ENCODE measurements at places on chromosomes 13 and 19. TPM values are rescaled to one million over a fixed set of nuclear protein-coding genes. Genes with fewer than 3 reads are reported as not detected.
A peak's percentile ranks its signal among the peaks of the same experiment; 100 is the strongest.

The PSG11 gene
- not detected for total RNA-seq

The ONECUT3 gene
- 25.7 TPM for total RNA-seq

The CPB2 gene
- not detected for total RNA-seq

The SYT5 gene
- total RNA-seq, result 0.54 TPM

The KLHL26 gene
- total RNA-seq, result 7.5 TPM

The ERICH4 gene
- not detected for total RNA-seq

The FGF22 gene
- 0.24 TPM for total RNA-seq

The APLP1 gene
- total RNA-seq, result 11.5 TPM

The LILRB5 gene
- not detected for total RNA-seq

The FAM216B gene
- not detected for total RNA-seq

GRCh38 chr19:41218615-41219507, at the start of gene AXL:
TSS of gene AXL (plus strand) at chr19:41219223. CDS start at chr19:41219393, 170 bp downstream.
- DNase-seq, result peak; percentile 68

- no peak for DNase-seq
Observed at GRCh38 chr19:45234089-45234869, 10.9 kb downstream of the EXOC3L2 start.

- DNase-seq, result no peak
Observed at GRCh38 chr19:50815439-50815838, 8.1 kb downstream of the KLK1 start.

DNA sequence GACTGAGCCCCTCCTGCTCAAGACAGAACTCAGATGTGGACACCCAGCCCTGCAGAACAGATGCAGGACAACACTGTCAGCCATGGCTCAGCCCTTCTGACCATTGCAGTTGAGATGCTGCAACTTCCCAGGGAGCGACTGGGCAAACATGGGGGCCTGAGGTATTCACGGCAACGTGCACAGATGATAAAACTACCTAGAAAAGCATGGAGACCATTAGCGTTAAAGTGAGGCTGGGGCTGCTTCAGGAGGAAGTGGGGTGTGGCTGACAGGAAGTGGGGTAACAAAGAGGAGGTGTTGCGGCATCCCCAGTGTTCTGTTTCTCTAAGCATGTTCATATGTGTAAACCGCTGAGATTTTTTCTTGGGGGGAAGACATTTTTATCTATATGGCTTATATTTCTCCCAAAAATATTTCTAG, 1.3 kb upstream of the SIGLEC9 start:
- no peak for DNase-seq

GRCh38 chr19:41787055-41787454, 9.3 kb upstream of the CEACAM3 start:
- no peak for DNase-seq

DNA sequence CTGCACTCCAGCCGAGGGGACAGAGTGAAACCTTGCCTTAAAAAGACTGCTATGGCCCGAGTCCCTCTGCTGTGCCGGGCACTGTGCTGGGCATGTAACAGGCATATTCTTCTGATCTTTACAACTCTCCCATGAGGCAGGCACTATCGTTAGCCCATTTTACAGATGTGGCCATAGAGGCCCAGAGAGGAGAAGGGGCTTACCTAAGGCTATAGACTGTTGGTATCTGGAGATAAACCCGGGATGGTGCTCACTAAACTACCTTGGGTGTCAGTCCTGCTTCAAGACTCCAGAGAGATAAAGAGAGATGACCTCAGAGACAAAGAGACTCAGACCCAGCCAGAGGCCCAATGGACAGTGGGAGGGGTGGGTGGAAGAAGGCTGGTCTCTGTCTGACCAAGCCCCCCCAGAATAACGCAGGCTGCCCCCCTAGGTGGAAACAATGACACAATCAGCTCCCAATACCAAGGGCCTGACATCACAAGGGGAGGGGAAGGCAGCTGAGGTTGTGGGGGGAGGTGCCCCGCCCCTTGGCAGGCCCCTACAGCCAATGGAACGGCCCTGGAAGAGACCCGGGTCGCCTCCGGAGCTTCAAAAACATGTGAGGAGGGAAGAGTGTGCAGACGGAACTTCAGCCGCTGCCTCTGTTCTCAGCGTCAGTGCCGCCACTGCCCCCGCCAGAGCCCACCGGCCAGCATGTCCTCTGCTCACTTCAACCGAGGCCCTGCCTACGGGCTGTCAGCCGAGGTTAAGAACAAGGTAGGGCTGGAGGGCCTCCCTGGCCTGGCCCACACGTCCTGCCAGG, at the start of gene CNN1:
Gene CNN1 (plus strand): TSS at position 620 of the 805 bp plus-strand sequence. CDS start 77 bp downstream, at position 697.
- no peak for DNase-seq
